ENCODE measurements at places on chromosomes 4 and X.

DNA sequence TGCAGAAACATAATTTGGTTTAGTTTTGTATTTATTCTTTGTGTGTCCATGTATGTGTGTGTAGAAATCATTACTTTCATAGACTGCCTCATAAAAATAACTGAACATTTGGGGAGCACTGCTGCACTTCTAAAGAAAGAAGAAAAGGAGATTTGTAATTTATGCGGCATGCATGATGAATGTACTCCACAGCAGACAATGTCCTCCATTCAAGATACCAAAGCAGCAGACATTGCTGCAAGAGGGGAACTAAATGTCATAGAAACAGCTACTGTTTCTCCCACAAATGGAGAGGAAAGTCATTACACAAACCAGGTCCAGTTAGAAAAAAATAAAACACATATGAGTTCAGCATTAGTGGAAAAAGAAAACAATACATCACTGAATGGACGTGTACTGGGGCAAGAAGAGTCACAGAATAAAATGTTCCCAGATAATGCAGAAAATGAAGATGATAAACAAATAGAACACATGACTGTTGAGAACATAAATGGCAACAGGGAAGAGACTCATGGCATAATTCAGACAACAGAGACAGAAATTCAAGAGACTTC is 2.6 kb downstream of the DTHD1 start:
- no peak for DNase-seq

DNA sequence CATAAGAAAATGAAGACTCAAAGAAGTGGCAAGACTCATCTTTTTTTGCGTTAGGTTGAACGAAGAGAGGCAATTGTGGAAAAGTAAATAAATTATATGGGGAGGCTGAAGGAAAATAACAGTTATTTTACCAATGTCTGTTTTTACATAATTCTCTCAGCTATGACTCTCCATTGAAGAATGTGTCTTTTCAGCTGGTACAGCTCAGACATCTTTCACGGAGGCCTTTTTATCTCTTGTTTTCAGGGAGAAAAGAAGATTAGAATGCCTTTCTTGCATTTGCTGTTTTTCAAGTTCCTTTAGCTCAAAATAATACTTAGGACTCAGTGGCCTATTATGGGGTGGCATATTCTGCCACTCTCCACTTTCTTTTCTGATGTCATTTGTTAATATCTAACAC is 153.0 kb downstream of the ADAM29 start:
- DNase-seq = no peak

GRCh38 chr4:169315530-169316343 is 45.0 kb upstream of the SH3RF1 start:
- no peak for DNase-seq

GRCh38 chrX:12325171-12325570 is 186.9 kb downstream of the FRMPD4 start:
- no peak for DNase-seq

GRCh38 chr4:129999156-129999555 is 903.2 kb downstream of the C4orf33 start:
- no peak for DNase-seq

DNA sequence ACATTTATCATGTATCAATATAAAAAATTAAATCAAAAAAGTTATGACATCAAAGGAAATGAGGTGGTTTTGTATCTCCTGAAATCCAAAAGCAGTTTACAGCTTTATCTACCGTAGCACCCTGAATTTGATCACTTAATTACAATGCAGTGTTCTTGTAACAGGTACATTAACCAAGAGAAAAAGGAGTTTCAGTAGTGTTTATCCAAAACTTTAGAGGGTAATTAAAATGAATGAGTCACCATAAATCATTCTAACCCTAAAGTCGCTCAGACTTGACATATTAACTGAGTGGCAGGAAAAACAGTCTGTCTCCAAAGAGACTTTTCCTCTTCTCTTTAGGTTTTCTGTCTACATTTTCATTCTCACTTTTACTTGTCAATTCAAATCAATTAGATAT is 907.6 kb upstream of the EPHA5 start:
- no peak for DNase-seq
